ENCODE measurements at places on chromosomes 5 and 9.

DNA sequence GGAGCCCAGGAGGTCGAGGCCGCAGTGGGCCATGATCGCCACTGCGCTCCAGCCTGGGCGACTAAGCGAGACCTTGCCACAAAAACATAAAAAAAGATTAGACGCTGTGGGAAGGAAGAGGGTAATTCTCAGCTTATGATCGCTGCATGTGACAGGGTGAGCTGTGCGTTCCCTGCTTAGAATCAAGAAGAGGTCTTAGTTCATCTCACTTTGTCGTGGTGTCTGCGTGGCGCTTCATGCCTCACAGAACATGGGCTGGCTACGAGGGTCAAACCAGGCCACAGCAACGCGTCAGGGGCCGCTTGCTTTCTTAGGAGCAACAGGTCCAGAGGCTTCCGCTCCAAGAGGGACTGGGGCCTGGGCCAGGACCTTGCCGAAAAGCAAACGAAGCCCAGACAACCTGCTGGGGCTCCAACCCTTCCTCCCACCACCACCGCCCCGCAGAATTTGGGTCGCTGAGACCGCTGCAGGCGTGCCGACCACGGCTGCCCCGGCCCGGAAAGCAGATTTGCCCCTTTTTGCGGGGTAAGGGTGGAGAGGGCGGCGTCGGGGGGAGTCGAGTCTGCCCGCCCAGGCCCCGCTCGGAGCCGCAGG is 10.0 kb upstream of the GRIN1 start:
- peak; percentile 46 for DNase-seq

DNA sequence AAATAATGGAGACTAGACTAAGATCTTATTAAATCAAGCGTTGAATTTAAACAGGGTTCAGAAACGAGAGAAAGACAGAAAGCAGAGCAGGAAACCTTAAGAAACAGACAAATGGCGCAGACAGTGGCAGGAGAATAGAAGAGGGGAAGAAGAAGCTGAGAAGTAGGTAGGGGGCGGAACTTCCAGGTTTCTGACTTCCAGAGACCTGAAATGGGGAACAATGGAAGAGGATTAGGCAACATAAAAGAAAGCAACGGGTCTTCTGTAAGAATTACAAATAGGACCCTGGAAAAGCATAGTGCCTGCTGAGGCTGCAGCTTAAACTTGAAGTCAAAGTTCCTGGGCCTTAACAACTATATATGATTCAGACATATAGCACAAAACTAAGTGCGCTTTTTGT is 101.7 kb downstream of the BNC2 start:
- no peak for DNase-seq

GRCh38 chr5:55934115-55934613 is 60.6 kb downstream of the IL6ST start:
- peak; percentile 45 for DNase-seq

- no peak for DNase-seq
Observed at GRCh38 chr9:132752877-132753592, 82.8 kb downstream of the GTF3C4 start.

Data from kidney tubule cell (primary cell).